AG08395 (cell line): ENCODE measurements at places on chromosomes 12 and 14.

DNA sequence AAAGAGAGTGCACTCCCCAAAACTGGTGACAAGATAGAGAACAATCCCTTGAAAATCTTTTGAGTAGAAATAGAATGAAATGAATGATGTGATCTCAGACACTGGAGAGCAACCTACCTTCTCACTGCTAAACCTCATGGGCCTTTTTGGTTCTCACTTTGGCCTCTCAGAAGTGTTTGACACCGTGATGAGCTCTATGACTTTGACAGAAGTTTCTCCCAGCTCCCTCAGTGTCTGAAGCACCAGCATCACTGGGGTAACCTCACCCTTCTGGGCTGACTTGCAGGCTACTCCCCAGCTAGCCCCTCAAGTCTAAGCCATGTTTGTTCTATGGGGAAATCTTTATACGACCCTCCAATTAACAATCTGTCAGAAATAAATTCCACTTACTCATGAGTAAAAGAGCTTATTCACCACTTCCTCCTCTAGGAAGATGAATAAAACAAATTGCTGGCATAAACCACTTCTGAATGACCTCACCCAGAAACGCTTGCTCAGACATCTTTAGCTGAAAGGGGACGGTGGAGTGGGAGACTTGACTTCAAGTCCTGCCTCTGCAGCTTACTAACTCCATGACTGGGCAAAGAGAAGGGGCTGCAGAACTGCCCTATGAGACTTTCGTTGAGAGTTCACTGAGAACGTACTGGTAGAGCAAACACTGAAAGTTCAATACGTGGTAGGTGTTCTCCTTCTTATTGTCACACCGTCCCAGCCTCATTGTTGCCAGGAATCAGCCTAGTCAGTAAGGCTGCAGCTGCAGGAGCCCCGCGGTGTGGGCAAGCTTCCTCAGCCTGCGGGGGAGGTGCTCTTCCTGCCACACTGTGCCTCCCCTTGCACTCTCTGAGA lies 46.5 kb downstream of the ST8SIA1 start:
- DNase-seq, result peak; percentile 57

DNA sequence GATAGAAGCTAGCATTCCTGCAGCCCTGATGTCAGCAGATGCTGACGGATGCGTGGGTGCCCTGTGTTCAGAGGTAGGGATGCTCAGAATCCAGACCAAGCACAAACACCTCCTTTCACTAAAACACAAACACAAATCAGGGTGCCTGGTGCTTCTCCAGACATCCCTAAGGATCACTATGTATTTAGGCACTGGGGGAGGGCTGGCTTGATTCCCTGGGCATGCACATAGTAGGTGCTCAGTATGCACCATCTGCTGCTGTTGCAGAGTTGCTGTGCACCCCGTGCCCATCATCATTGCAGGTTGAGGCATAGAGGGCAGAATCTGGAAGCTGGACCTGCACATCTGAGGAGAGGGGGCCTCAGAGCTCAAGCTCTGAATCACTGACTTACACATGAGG lies 114.8 kb downstream of the PHETA1 start:
- no peak for DNase-seq

- DNase-seq, result no peak
Measured at GRCh38 chr12:81207173-81207572, 129.3 kb downstream of the ACSS3 start.

- DNase-seq, result no peak
Measured at GRCh38 chr12:46711756-46712155, 114.0 kb downstream of the SLC38A4 start.

- no peak for DNase-seq
Measured at GRCh38 chr12:24478254-24478653, 470.6 kb downstream of the BCAT1 start.

- no peak for DNase-seq
Measured at GRCh38 chr14:101737414-101738339, 23.8 kb upstream of the PPP2R5C start.

DNA sequence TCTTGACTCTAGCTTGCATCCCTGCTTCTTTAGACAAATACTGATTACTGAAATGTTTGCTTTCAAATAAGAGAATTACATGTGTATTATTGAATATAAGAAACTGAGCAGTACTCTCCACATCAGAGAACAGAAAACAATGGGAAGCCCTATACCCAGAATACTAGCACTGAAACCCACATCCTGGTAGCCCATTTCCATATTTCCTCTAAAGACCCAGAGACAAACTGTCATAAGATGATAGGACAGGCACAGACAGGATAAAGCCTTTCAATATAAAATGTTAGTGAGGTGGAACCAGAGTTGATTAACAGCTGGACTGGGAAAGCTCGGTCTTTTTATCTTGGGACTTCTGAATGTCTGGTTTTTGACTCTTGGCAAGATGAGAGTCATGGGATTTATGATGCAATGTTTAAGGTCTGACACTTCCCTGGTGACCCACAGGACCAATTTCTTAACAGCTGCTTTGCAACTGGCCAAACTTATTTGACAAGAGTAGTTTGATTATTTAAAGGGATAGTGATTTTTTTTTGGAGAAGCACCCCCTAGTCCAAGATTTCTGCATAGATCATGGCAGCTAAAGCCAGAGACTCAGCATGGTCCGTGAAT lies 166.9 kb upstream of the ATXN7L3B start:
- no peak for DNase-seq

DNA sequence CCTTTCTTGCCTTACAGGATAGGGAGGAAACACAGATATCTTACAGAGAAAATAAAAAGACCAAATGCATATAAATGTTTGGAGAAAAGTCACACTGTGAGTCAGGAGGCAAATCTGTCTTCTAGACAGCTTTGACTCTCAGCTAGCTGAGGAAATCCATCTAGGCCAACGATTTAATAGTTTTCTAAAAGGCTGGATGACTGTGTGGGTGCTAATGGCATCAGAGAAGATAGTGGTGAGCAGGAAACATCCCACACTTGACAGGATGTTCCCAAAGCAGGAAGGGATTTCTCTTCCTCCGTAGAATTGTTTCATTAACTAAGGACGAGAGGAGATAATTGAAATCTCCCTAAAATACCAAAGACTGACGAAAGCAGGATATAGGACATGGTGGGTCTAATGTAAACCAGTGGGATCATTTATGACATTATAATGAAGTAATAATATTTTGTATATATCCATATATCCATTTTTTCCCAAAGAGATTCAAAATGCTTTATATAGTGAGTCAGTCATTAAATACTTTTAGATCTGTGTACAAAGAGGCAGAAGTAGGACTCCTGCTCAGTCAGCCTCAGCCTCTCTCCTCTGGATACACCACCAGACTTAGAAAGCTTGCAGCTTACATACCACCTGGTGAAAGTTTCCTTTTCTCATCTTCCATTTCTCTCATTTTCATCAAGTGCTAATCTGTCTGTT lies 44.3 kb upstream of the PSMA6 start:
- DNase-seq, result no peak

DNA sequence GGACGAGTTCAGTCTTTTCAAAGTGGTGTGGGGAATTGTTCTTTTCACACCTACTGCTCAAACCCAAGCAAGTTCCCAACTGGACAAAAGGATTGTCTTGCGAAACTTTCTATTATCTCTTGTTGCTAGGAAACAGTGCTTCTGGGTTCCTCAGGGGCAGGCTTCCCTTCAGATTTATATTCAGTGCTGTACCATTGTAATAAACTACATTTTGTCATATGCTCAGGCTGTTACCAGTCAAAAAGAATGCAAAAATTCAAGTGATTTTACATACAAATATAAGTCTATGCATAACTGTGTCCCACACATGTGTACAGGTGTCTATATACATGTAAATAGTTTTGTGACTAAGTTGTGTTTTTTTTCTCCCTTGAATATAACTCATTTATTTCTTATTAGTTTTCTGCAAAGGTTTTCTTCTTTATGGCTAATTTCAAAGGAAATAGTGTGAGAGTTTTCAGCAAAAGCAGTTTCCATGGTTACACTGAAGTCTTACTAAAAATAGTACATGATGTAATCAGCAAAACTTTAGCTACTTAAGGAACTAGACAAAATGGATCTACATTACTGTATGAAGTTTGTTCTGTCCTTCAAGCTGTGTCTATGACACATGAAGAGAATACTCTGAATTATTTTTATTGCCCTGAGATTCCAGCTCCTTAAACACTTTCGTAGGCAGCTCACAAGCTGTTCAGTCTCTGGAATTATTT lies 430.2 kb upstream of the TMPO start:
- no peak for DNase-seq

DNA sequence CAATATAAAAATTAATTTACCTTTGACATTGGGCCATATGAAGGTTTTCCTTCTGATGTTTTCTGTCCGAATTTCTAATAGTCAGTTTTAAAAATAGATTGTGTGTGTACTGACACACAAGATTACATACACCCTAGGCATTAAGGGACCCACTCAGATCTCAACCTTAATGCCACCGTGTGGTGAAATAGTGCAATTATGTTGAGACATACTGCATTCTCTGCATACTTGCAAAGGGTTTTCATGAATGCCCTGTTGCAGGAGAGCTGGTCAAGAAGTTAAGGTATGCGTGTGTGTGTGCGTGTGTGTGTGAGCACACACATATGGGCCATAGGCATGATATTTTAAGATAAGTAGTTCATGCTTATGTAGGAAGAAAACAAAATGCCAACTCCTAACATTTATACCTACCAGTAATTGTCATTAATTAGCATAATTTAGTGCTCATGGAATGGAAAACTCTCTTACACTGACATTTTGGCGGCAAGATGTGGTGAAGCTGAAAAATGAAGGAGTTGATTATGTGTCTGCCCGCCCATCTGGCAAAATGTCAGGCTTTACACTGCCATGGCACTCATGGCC lies 58.8 kb downstream of the PIK3C2G start:
- DNase-seq, result peak; percentile 53

DNA sequence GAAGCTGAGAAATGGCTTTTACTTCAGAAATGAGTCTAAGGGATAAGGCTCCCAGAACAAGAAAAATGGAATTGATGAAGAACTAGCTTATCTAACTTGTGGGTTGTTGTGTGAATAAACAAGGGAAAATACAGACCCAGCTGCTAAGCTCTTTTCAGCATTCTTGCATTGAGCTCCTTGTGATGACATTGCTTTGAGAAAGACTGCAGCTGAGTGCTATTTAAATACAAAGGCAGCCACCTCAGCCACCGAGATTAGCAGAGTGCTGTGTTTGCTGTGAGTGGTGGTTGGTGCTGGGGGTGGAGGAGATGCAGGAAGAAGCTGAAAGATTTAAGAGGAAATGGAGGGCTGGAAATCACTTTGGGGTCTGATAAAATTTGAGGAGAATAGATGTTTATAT lies 396.0 kb upstream of the PRICKLE1 start:
- no peak for DNase-seq

- DNase-seq, result no peak
Measured at GRCh38 chr12:76836633-76837032, 42.2 kb downstream of the CSRP2 start.

DNA sequence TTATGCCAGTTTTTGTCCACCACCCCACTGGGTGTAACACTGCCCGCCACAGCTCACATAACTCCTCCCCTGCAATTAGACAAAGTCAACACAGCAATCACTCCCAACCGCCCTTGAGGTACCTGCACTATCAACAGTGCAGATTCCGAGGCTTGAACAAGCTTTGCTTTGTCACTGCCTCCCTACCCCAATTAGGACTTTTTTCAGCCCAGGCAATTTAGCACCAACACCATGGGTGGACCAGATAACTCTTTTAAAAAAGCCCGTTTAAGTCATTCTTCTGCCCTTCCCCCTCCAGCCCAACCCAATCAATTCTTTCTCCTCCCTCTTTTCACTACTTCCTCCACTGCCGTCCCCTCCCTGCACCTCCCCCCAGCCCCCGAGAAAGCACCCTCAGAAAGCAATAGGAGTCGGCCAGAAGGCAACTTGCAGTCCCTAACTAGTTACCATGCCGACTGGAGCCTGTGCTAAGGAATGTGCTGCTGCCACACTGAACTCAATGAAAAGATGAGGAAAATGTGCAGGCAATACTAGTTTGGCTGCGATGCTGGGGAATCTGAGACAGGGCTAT lies 45.7 kb upstream of the OTX2 start:
- DNase-seq, result no peak

DNA sequence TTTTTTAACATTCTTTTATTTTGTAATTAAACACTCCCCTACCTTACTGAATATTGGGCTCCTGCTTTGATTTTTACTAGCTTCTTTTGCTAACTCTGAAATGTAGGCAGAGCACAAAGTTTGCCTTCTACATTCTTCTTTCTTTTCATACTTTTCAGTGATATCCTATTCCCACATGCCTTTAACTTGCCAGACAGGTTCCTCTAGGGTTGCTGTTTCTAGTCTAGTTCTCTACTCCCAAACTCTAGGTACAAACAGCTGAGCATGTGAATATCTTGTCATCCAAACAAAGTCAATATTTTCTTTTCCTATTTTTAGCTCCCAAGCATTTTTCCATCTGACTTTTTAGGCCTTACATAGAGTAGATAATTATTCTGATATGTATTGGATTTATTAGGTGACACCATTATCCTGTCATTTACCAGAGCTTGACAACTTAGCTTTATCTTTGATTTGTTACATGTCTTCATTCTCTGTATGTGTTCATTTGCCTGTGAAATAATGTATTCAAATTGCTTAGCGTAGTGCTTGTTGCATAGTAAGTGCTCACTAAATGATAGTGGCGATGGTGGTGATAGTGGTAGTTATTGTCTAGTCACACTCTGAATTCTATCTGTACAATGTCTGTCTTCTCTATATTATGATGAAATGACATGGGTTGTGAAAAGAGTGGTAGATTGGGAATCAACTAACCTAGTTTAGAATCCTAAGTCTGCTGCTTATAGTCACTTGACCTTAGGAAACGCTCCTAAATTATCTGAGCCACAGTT lies 73.6 kb upstream of the DNM1L start:
- DNase-seq, result no peak

- peak; percentile 3 for DNase-seq
Measured at GRCh38 chr12:10501030-10501429, 4.7 kb upstream of the EIF2S3B start.

GRCh38 chr14:96811985-96812667 lies 14.9 kb downstream of the VRK1 start:
- DNase-seq, result no peak

- no peak for DNase-seq
Measured at GRCh38 chr12:99824900-99825542, 159.7 kb downstream of the ANKS1B start.

DNA sequence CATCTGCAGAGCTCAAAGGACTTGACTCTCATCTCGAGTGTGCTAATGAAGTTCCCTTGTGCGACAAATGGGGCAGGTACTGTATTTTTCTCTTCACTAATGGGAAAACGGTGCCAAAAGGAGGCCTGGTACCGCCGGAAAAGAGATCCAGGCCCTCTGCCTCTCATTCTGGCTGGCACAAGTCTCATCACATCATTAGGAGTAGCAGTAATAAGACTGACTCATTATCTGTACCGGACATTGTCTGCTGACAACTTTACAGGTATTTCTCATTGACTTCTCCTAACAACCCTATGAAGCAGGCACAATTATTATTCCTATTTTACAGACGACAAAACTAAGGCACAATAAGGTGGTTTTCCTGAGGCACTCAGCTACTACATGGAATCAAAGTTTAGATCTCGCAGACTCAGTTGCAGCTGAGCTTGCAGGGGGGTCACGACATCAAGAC lies 668 bp downstream of the APPL2 start:
- no peak for DNase-seq

- no peak for DNase-seq
Measured at GRCh38 chr12:75302781-75303180, 27.3 kb downstream of the CAPS2 start.
